ENCODE measurements at places on chromosomes 1 and 21.

GRCh38 chr1:168921629-168922028 lies 184.9 kb upstream of the ATP1B1 start:
- DNase-seq, result no peak

- no peak for DNase-seq
These were observed 52.8 kb upstream of the SELENON start for GRCh38 chr1:25747046-25747719.

DNA sequence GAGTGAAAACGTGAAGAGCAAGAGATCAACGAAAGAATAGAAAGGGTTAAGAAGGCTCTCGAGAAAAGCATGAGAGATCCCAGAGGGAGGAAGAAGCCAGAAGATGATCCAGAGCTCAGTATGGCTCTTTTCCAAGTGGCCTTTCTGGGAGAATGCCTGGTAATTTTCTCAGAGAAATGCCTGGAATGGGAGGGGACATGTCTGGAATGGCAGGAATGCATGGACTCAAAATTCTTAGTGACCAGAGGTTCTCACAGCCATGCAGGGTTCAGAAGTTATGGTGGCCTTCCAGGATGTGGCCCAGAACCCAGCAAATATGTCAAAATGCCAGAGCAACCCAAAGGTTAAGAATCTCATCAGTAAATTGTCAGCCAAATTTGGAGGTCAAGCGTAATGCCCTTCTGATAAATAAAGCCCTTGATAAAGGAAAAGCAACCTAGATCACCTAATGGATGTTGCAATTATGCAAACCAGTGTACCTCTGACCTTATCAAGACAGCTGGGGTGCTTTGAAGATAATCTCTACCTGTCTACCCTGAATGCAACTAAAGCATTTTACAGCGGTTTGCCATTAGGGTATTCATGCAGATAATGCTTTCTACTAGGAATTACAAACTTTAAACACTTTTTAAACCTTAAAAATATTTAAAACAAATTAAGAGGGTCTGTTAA lies 53.1 kb downstream of the NBPF6 start:
- DNase-seq, result no peak

DNA sequence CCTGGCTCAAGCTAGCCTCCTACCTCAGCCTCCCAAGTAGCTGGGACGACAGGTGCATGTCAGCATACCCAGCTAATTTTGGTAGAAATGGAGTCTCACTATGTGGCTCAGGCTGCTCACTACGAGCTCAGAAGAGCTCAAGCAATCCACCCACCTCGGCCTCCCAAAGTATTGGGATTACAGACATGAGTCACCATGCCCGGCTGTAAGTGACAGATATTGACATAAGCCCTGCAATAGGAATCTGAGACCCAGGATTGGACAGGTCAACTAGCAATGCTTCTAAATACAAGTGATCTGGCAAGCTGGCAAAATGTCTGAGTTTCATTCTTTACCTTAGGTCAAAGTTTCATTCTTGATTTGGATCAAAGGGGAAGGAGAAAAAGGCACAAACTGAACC lies 40.5 kb upstream of the H6PD start:
- no peak for DNase-seq

DNA sequence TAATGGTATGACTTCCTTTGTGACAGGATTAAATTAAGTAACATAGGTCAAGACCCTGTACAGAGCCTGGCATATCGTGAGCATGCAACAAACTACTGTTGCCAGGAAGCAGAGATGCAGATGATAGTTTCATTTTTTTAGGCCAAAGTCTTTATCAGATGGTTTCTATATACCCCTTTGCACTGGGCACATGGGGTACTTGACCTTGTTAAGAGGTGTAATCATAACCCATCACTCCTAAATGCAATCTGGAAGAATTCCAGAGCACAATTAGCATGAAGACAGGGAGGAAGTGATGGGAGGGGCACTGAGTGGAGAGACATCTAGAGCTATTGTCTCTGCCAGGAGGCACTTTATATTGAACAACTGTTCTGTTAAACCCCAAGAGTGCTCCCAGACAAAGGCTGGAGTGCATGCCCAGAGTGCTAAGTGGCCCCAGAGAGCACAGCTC lies 22.1 kb downstream of the ZBTB17 start:
- no peak for DNase-seq

- no peak for DNase-seq
These were observed 692.3 kb downstream of the RWDD3 start for GRCh38 chr1:95926331-95926730.

- DNase-seq, result no peak
These were observed 4.5 kb upstream of the DIP2A start for GRCh38 chr21:46454142-46454541.

DNA sequence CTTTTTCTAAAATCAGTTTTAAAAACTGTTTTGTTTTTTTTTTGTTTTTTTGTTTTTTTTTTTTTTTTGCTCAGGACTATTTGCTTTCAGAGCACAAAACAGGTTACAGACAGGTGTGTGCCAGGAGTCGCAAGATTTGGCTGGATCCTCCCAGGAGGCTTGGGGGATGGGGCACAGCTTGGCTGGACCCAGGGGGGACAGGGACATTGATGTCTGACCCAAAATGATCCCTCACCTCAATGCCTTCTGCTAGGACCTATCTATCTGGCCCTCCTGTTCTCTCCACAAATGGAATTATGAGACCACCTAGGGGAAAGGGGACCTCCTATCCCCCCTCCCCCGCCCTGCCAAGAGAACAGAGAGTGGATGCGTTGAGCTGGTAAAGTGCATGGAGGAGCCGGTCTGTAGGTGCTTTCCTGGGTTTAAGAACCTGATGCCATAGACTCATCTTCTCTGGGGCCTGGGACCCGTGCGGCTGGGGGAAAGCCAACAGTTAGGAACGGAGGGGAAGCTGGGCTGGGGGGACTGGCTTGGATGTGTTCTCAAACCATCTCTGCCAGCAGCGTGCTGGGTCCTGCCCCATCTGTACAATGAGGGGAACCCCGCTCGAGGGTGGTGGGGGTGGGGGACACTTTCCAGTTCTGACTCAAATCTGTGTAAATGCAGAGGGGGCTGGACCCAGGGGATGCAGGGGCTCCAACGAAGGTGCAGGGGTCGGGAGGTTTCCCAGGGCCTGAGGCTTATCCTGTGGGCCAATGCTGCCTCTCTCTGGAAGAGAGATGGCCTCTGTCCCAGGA lies 28.9 kb downstream of the RUNX3 start:
- DNase-seq, result no peak

- no peak for DNase-seq
These were observed 28.5 kb upstream of the UMODL1 start for GRCh38 chr21:42042651-42043050.

DNA sequence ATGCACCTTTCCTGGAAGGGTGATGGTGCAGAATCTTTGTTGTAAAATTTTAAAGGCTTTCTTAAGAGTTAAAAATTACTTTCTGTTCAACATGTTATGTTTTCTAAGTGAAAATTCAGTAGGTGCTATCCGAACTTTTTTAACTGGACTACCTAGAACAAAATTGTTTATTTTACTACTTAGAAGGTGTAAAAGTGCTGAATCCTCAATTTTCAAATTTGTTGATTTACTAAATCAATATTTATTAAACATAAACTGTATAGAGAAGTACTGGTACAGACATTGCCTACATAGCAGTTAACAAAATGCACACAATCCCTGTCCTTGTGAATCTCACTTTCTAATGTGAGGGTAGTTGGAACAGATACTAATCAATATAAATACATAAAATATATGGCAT lies 277.5 kb downstream of the CTH start:
- no peak for DNase-seq

DNA sequence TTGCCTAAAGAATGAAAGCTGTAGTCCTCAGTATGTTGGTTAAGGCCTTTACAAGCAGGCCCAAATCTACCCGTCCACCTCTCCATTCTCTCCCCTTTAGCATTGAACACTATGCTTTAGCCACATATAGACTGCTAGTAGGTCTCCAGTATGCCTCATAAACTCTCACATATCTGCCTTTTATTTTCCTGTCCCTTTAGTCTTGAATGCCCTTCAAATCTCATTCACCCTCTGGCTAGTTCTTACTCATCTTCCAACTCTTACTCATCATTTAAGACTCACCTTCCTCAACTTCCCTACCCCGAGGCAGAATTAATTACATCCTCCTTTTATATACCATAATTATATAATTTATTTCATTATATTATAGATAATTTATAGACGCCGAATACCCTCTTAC lies 78.7 kb upstream of the TSPAN2 start:
- DNase-seq, result no peak

DNA sequence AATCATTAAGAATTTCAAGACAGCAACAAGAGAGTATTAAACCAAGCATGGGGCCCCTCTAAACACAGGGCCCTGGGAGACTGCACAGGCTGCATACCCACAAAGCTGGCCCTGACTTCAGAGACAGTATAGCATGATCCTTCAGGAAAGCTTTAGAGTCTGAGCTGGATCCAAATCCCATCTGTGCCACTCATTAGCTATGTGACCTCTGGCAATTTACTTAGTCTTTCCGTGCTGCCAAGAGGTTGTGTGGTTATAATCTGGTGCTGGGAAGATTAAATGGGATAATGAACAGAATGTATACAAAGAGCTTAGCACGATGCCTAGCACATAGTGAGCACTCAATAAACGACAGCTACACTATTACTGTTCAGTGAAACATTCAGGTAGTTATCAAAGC lies 4.0 kb downstream of the PHC2 start:
- DNase-seq, result no peak

DNA sequence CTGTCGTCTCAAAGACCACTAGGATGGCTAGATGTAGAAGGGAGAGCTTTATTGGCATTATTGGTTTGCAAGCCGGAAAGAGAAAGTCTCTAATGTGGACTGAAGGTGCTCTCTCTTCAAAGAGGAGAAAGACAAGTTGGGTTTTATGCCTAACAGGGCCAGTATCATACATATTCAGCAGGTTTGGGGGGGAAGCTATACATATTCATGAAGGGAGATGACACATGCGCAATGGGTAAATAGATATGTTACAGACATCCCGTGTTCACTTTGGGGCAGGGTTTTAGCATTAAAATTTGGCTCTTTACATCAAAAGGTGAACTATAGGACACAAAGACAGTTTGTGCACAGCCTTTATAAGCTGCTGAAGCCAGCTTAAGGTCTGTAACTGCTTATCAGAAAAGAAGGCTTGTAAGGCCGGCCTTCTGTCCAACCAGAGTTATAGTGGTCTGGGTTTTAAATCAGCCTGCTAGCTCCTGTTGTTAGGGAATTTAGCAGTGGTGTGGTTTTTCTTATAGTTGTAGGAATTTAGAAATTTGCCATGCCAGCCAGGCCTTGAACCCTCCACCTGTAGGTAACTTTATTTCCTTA lies 46.5 kb upstream of the LRRN2 start:
- no peak for DNase-seq

GRCh38 chr1:241677201-241677600 lies 25.1 kb downstream of the WDR64 start:
- no peak for DNase-seq

DNA sequence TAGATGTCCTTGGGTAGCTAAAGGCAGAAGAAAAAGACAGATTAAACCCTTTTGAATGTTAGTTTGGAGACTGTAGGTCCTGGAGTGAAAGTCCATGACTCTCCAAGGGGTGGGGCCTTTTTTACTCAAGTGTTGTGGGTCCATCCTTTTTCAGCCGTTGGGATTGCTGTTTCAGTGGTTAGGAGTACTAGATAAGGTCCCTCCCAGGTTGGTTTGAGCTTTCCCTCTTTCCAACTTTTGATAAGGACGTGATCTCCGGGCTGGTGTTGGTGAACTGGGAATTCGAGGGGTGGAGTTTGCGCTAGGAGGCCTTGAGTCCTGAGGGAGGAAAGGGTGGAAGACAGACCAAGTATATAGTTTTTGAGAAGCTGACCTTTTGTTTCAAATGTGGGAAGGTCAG lies 5.2 kb upstream of the IPP start:
- DNase-seq, result no peak

- no peak for DNase-seq
These were observed 1.9 kb upstream of the DCAF6 start for GRCh38 chr1:167934426-167935215.

DNA sequence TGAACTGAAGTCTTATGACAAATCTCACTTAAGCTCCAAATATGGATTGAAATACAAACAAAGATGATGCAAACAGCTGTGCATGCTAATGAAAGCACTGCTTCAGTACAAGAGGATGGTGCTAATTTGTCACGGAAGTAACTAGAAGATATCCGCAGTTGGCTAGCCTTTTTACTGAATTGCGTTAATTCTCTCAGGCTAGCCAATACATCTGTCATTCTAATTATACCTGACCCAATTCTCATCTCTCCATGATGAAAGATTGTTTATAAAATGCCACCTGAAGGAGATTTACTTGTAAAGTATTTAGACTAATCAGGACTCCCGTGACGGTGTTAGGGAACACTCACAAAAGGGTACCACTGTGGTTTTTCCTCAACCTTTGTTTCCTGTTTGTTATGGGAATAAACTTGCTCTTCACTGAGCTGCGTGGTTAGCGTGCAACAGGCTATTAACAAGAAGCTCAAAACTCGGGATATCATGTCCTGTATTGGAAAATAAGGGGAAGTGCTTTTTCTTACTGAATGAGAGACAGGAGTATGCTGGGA lies 162.5 kb downstream of the APP start:
- DNase-seq, result no peak

- no peak for DNase-seq
These were observed 79.7 kb downstream of the RGS2 start for GRCh38 chr1:192888574-192888973.

DNA sequence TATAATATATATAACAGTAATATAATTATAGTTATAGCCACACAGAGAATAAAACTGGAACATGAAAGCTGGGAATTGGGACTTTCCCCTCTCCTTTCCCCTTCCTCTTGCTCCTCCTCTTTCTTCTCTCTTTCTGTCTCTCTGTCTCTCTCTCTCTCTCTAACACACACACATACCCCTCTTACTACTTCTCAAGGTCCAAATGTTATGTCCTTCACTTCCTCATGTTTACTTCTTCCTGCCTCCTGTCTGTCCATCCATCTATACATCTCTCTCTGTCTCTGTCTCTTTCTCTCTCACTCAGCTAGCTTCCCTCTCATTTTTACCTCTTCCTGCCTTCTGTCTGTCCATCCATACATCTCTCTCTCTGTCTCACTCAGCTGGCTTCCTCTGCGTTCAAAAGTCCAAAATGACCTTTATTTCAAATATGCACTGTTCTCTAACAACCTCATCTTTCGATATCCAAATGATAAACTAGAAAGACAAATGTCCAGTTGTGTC lies 261.1 kb downstream of the SIPA1L2 start:
- no peak for DNase-seq

DNA sequence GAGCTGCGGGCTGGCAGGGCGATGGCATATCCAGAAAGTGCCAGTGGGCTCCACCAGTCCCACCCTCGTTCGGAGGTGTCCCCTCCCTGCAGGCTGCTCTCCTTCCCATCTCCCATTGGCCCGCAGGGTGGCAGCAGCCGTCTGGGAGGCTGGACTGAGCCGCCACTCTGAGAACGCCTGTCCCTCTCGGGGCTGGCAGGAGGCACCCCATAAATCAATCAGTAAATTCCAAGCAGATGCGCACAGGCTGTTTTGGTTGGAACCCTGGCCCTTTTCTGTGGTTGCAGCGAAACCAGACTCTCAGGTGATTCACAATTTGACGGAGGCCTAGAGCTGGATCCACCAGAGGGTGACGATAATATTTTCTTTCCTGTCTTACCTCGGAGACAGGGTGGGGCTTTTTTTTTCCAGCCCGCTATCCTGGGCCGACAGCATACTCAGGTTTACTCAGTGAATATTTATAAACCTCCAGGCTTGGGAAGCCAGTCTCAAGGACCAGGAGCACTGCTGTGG lies 99.7 kb downstream of the GLIS1 start:
- no peak for DNase-seq

GRCh38 chr1:26218906-26219494 lies 15.0 kb upstream of the CEP85 start:
- DNase-seq, result no peak
